ENCODE measurements at places on chromosomes 6 and 20.

DNA sequence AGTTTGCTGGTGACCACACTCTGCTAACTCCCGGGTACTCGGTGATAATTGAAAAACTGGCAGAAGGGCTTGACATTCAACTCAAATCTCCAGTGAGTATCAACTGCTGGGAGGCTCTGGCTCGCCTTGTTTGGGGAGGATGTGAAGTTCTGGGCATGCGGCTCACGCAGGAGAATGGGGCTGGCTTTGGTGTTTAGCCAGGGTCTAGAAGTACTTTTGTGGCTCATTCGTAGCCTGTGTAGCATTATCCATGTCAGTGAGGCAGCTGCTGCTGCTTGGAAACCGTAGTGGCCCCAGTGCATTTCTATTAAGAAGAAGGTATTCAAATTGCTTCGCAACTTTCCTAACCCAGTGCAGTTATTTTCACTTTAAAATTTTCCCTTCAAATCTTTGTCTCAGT is 52.2 kb downstream of the KDM1B start:
- no peak for DNase-seq

DNA sequence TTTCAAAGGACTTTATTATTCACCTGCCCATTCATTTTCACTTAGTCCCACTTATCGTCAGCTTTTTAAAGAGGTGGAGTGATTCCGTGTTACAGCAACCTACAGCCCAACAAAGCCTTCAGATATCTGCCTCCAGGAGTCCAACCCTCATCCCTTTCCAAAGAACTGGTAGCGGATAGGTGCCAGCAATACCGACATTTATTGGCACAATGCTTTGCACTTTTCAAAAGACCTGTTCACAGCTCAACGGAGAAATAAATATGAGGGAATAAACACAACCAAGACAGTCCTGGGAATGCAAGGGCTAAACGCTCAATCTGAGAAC is 819 bp upstream of the MTRF1L start:
- DNase-seq: peak; percentile 37

DNA sequence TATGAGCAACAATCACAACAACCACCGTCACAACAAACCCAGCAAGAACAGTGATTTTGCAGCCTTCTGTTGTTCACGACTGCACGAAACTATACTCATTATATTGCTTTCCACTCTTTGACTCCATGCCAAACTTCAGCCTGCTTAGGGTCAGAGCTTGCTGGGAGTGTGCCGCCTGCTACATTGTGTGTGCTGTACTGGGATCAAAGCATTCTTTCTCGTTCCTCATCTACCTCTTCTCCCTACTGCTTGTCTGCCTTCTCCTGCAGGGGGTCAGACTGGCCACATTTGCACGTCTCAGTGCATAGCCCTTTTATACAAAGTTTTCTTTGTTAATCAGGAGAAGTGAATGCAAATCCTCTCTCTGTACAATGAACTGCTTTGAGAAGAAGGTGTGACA is 401.6 kb upstream of the CITED2 start:
- no peak for DNase-seq

DNA sequence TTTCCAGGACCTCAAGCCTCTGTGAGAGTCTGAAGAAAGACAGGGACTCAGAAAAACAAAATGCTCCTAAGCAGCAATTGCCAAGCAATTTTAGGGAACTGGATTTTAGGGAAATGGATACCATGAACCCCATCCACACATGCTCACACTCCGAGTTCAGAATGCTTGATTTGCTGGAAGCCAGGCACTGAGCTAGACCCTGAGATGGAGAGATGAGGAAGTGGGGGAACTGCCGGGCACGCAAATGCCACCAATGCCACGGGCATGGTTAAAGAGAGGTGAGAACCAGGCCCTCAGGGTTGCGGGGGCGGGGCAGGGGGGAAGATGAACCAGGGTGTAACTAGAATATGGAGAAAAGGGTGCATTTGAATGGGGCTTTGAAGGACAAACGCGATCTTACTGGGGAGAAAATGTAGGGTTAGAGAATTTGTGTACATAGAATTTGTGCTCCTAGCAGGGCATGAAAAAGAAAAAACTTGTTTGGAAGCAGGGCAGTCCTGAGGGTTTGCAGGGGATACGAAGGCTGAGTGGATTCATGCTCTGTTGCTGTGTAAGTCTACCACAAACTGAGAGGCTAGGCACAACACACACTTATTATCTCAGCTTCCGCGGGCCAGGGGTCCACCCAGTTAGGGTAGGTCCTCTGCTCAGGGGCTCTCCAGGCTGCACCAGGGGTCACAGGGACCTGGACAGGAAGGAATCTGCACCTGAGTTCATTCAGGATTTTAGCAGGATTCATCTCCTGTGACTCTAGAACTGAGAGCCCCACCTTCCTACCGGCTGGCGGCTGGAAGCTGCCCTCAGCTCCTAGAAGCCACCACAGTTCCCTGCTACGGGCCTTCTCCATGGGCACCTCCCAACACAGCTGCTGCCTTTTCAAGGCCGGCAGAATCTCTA is 108.0 kb downstream of the SNX5 start:
- DNase-seq: no peak

- no peak for DNase-seq
Measured at GRCh38 chr20:2671977-2672376, 8.0 kb upstream of the IDH3B start.

DNA sequence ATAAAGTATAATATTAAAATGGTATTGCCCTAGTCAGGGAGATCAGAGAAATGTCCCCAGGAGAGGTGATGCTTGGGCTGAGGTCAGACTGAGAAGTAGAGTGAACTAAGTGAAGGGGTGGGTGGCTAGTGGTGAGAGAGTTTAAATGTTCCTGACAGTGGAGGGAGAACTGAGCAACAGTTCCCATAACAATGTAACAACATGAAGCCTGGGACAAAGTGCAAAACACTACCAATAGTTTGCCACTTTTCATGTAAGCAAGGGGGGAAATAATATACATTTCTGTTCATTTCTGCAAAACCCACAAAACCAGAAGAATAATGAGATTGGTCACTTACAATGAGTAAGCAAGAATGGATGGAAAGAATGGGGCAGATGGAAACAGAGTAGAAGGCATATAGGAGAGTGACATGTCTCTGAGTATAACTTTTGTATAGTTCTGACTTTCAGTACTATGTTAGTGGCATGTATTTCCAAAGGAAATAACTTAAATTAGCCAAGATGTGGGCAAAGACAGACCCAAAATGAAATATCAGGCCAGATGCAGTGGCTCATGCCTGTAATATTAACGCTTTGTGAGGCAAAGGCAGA is 13.3 kb upstream of the FAXC start:
- no peak for DNase-seq

DNA sequence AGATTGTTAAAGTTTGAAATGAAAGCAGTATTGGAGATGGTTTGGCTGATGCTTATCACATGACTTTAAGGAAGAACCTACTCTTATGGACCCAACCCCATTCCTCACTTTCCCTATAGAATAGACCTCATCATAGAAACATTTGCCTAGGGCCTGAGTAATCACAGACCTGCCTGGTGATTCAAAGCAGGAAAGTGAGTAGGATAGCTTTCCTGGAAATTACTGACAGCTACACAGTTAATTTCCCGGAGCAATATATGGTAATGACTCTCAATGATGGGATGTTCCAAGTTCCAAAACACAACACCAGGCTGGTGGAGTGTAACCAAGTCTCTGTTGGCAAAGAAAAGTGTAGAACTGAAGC is 233.8 kb downstream of the SIM1 start:
- DNase-seq: peak; percentile 28

- no peak for DNase-seq
Measured at GRCh38 chr6:89087881-89088280, 7.3 kb downstream of the PNRC1 start.

DNA sequence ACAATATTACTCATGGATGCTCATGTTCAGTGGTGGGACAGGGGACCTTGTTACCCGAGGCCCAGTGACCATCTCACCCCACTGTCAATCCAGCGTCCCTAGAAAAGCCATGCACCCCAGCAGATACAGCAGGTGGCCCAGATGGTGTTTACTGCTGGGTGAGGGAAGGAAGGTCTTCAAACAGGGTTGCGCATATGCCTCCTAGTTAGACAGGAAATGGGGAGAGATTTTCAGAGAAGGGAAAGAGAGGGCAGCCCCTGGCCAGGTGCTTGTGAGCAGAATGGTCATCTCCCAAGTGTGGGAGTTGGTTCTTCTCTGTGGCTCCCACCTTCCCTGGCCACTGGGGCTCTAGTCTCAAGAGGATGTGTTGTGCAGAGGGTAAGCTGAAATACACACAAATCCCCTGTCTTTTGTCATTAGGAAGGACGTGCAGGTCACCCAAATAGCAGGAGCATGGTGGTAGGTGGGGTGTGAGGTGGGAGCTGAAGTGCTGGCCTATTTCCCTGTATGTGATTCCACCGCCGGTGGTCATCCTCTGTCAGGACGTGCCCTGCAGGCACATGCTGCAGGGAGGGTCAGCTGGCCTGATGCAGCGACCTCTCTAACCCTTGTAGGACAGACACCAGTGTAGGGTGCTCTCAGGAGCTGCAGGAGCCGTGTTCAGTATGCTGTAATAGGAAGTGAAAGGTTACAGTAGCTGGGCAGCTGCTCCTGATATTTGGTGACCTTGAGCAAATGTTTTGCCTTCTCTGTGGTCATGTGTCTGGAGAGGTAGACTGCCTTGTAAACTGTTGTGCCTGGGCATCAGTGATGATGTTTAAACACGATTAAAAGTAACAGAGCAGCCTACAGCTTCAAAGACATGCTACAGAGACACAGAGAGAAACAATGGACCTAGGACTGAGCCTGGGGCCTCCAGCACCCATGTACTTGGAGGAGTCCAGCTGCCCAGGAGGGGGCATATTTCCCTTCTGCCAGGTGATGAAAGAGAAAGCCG is 3.2 kb upstream of the CST3 start:
- DNase-seq: no peak

GRCh38 chr6:33440649-33441309 is 13.6 kb upstream of the ZBTB9 start:
- DNase-seq: no peak

- no peak for DNase-seq
Measured at GRCh38 chr6:137193256-137194070, 20.0 kb upstream of the IL22RA2 start.

DNA sequence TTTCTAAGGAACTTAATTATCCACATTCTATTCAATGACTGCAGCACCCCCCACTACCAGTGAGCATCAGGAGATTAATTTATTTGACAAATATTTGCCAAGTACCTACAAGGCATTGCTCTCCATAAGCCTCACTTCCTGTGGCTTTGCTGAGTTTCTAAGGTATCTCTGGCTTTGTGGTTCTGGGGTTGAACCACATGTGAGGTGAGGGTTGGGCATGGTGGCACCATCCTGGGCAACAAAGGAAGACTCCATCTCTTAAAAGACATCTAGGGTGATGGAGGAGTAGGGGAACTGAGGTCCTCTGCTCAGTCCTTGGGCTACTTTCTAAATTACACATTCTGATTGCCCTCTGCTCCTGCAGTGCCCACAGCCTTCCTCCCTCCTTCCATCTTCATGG is 25.5 kb upstream of the WFDC2 start:
- no peak for DNase-seq

GRCh38 chr20:54219751-54220426 is 12.0 kb downstream of the PFDN4 start:
- peak; percentile 65 for DNase-seq

DNA sequence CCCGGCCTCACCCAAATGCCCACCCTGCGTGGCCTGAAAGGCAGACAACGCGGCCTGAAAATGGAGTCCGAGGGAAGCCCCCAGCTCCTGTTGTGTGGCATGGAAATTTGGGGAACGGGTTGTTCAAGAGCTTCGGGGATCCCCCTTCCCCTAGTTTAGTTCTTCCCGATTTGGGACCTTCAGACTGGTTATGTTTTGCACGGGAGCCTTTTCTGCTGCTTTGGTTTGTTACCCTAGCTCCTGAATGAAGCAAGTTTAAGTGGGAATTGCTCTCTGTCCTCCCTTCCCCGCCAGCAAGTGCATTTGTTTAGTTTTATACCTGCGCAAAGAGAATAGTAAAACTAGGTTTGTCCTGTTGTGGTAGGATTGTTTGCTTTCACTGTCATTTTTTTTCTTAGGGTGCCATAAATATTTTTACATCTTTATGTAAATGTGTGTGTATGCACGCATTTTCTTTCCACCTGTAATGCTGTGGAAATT is 604 bp downstream of the SH3BGRL2 start:
- no peak for DNase-seq

DNA sequence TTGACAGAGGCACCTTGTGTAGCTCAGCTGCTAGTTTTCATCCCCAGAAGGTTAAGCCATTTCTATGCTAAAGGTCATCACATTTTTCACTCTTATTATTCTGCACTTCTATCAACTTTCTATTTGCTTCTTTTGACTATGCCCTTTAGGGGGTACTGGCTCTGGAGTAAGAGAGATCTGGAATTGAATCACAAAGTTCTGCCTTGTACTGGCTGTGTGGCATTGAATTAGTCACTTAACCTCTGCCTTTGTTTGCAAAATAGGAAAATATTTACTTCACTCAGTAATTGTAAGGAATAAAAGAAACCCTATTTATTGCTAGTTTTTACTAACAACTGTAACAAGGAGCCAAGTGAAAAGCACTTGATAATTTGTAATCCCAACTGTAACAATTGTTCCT is 56.8 kb upstream of the MTRF1L start:
- DNase-seq: no peak

DNA sequence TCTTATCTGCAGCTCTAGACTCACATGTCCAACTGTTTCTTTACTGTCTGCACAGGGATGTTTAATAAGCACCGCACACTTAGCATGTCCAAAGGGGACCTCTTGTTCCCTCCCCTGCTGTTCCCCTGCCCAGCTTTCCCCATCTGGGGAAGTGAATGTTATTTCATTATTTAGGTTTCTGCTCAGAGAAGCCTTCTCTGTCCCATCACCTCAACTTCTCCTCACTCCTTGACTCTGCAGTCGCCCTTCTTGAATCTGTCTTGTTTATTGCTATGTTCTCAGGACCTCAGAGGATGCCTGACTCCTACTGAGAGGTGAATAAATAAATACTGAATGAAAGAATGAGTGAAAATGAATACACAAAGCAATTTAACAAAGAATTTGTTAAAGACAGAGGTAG is 121.0 kb downstream of the SASH1 start:
- DNase-seq: no peak

DNA sequence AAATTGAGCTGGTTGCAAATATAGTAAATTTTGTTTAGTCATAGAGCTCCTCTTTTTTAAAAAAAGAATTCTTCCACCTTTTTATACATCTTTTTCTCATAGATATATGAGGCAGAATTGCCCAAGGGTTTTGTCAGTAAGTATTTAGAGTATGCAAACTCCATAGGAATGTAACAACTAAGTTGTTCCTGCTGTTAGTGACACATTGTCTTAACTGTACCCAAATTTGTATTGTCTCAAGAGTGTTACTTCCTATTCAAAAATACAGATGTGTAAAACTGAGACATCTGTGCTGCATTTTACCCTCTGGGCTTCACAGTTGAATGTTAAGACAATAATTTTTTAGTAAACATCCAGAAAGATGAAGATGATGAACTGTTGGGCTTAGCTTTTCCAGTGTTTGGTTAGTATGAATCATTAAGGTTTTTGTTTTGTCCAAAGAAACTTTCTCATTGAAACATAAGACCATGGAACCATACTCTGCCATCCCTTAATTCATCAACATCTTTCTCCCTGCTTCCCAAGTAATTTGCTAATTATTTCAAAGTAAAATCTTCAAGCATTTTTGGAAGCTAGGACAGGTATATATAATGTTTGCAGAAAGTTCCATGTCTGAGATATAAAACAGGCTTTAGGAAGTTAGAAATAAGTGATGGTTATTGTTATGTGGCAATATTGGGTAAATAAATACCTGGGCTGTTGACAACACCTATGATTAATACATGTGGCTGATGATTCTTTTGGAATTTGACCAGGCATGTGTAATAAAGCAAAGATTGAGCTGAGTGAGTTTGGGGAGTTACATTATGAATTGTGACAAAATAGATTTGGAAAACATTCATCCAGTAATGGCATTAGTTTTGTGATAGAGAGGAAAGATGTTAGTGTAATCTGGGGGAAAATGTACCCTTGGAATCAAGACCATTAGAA is 11.2 kb downstream of the OGFRL1 start:
- DNase-seq: peak; percentile 26

Measured in MCF 10A (cell line).